ENCODE measurements at places on chromosomes 16 and 17. TPM values are rescaled to one million over a fixed set of nuclear protein-coding genes. Genes with fewer than 3 reads are reported as not detected.

MLX gene
- 75.0 TPM for total RNA-seq

HSD11B2 gene
- 0.29 TPM for total RNA-seq

TMEM235 gene
- total RNA-seq: not detected

NPTX1 gene
- total RNA-seq: 107 TPM

CEP295NL gene
- total RNA-seq: not detected

CDK5R1 gene
- 3.5 TPM for total RNA-seq

OTOA gene
- 0.05 TPM for total RNA-seq

SOX15 gene
- 0.20 TPM for total RNA-seq

PERCC1 gene
- not detected for total RNA-seq

CIAO2B gene
- total RNA-seq: 119 TPM

FAM20A gene
- total RNA-seq: not detected

FBXL16 gene
- 8.2 TPM for total RNA-seq

KRT15 gene
- total RNA-seq: not detected

USP43 gene
- 0.12 TPM for total RNA-seq

ZNF629 gene
- 2.1 TPM for total RNA-seq

GLIS2 gene
- total RNA-seq: 0.34 TPM

GAST gene
- total RNA-seq: not detected

STH gene
- not detected for total RNA-seq

ZDHHC1 gene
- 0.42 TPM for total RNA-seq

TMIGD1 gene
- not detected for total RNA-seq

MAF gene
- 67.6 TPM for total RNA-seq

NTN1 gene
- not detected for total RNA-seq

GTF3C1 gene
- total RNA-seq: 63.9 TPM

GJD3 gene
- not detected for total RNA-seq

GPR139 gene
- not detected for total RNA-seq

PPP4C gene
- 149 TPM for total RNA-seq

SNAI3 gene
- total RNA-seq: 11.7 TPM

ACE gene
- total RNA-seq: 16.0 TPM

CLEC3A gene
- not detected for total RNA-seq

C17orf78 gene
- total RNA-seq: not detected

RNF43 gene
- total RNA-seq: 0.17 TPM

SYCE1L gene
- total RNA-seq: 3.8 TPM

PYY gene
- total RNA-seq: not detected

PLLP gene
- total RNA-seq: 0.34 TPM

KDM6B gene
- 35.5 TPM for total RNA-seq

OR1F1 gene
- total RNA-seq: not detected

SHISA9 gene
- not detected for total RNA-seq

AHSP gene
- not detected for total RNA-seq

PRAC1 gene
- total RNA-seq: not detected

DNAI2 gene
- 0.69 TPM for total RNA-seq

KREMEN2 gene
- not detected for total RNA-seq

DNAJC7 gene
- 119 TPM for total RNA-seq

NPIPA5 gene
- total RNA-seq: 17.2 TPM

ZNF469 gene
- total RNA-seq: 0.46 TPM

DBNDD1 gene
- total RNA-seq: 0.41 TPM
